ENCODE measurements at places on chromosomes 6 and 20.

GRCh38 chr6:2266031-2266795, 20.8 kb upstream of the GMDS start:
- DNase-seq, result no peak
- no peak overlapping the region for H3K4me3 ChIP-seq
- H3K36me3 ChIP-seq, result no peaks in the 10 kb centered on the region
- no peaks in the 10 kb centered on the region for H3K27me3 ChIP-seq
- H3K27ac ChIP-seq, result no peak overlapping the region

DNA sequence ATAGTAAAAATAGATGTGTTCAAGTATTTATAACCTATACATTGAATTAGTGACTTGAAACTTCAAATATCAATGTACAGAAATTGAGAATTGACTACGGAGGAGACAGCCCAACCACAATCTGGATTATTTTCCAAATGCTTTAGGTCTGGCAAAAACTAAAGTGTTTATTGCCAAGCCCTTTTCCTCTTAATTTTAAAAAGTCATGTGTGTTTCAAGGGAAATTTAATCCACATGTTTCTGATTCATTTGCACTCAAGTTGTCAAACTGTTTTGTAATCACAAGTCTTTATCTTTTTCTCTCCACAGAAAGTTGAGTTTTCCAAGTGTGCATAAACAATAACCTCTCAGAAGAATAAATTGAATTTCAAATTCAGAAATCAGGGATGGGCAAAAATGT, 350.8 kb upstream of the RSPO3 start:
- no peak overlapping the region for H3K27ac ChIP-seq
- DNase-seq, result no peak
- H3K27me3 ChIP-seq, result no peaks in the 10 kb centered on the region
- H3K36me3 ChIP-seq, result no peaks in the 10 kb centered on the region

DNA sequence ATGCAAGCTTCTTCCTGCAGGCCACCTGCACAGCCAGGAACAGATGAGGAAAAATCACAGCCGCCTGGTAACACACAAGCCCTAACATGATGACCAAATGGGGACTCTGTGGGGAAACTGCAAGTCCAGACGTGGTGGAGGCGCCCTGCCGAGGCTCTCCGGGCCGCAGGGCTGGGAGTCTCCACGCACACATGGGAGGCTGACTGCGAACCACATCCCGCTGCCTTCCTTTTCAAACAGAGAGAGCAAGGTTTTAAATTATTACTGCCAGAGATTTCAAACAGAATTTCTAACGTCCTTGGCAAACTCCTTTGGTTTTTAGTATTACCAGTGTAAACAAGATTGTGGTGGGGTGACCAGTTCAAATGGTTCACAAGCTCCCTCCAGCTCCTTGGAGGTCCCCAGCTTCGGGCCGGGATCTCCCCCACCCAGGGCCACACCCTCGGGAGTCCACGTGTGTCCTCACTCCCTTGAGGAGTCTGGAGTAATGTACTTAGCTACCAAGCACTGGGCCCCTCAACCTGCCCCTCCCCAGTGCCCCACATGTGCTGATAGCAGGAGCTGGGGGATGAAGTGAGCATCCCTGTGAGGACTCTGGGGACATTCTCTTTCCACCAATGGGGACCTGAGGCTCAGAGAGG, 252.7 kb downstream of the TAF4 start:
- no peak overlapping the region for H3K27ac ChIP-seq
- H3K4me1 ChIP-seq, result peaks cover 7% of the 10 kb centered on the region
- no peak overlapping the region for H3K4me3 ChIP-seq

DNA sequence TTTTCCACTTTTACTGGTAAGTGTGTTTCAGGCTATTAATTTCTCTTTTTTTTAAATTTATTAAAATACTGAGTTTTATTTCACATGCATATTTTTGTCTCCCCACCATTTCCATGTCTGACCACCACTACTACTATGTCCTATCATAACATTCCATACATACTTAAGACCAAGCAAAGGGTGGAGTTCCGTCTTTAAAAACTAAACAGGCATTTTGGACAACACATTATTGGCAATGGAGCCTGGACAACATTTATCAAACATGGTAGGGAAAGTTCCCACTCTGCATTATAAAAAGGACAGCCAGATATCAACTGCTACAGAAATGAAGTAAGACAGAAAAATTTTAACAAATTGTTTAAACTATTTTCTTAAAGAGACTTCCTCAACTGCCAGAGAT, 91.9 kb downstream of the LMBRD1 start:
- no peak for DNase-seq
- H3K4me3 ChIP-seq, result no peak overlapping the region
- H3K4me1 ChIP-seq, result no peaks in the 10 kb centered on the region
- peaks cover 8% of the 10 kb centered on the region for H3K36me3 ChIP-seq
- H3K27me3 ChIP-seq, result no peaks in the 10 kb centered on the region

- H3K4me1 ChIP-seq, result peaks cover 6% of the 10 kb centered on the region
- H3K4me3 ChIP-seq, result no peak overlapping the region
- no peak overlapping the region for H3K27ac ChIP-seq
- H3K36me3 ChIP-seq, result peaks cover 44% of the 10 kb centered on the region
Observed at GRCh38 chr6:99434702-99435530, 9.8 kb upstream of the PNISR start.

DNA sequence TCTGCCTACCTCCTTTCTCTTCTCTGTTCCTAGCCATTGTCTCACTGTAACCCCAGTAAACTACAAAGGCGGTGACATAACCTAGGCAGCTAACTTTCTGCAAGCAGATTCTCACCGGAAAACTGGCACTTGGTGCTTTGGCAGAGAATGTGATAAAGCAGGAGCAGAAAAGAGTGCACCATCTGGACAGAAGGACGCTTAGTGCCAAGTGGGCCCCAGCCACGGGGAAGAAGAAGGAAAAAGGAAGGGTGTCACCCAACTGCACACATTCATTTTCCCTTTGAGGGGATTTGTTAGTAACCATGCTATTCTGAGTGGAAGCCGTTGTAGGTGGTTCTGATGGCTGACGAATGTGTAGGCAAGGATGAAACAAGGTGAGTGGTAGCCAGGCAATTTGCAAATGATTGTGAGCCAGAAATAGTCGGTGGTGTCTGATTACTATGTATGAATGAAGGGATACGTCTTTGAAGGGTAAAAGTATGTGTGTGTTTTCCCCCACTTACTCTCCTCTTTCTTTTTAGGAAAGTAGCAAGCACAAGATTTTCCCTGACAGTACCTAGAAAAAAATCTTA, 148.3 kb upstream of the STXBP5 start:
- no peak for DNase-seq
- H3K27me3 ChIP-seq, result 0 out of 2 replicates have a peak, but pooled peaks cover 3% of the 10 kb centered on the region
- H3K4me3 ChIP-seq, result no peak overlapping the region
- peaks cover 5% of the 10 kb centered on the region for H3K4me1 ChIP-seq
- no peak overlapping the region for H3K27ac ChIP-seq

DNA sequence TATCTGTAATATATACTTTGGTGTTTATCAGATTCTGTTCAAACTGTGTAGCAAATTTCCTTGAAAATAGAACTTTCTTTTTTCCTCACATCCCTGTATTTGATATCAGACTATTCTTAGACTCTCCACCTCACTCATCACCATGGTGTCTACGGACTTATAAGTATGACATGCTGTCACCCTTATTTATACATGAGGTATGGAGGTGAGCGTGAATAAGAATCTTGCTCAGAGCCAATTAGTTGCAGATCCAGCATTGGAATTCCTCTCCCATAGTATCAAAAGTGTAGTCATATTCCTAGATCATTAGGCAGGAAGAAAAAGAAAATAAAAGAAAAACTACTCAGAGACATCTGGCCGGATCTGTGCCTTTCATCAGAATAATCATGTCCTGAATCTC, 43.0 kb downstream of the TPD52L1 start:
- no peaks in the 10 kb centered on the region for H3K27me3 ChIP-seq
- H3K27ac ChIP-seq, result no peak overlapping the region
- no peaks in the 10 kb centered on the region for H3K36me3 ChIP-seq
- no peak overlapping the region for H3K4me3 ChIP-seq
- H3K4me1 ChIP-seq, result no peaks in the 10 kb centered on the region

DNA sequence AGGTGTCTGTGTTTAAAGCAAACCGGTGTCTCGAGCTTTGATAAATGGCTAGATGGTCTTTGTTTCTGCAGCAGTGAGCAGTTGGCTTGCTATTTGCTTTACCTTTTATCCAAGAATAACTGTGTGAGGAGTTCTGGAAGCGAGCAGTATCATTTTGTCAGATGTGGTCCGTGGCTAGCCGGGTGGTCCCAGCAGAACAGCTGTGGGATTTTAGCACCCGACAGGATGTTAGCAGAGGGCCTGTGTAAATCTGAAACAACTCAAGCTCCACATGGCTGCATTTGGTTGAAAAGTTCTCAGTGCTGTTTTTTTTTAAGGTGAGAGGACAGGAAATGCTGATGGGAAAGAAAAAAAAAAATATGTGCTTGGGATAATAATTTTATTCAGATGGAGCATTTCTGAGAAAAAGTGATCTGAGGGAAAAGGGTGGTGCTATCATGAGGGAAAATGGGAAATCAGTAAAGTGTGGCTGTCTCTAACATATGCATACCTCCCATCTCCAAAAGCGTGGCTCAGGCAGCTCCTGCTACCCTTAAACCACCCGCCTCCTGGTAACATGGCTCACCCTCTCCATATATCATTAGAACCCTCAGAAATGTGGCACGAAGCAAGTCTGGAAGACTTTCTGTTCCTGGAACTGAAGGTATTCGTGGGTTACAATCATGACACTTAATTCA, 215.4 kb downstream of the TSHZ2 start:
- H3K4me1 ChIP-seq, result no peaks in the 10 kb centered on the region
- H3K4me3 ChIP-seq, result no peak overlapping the region

DNA sequence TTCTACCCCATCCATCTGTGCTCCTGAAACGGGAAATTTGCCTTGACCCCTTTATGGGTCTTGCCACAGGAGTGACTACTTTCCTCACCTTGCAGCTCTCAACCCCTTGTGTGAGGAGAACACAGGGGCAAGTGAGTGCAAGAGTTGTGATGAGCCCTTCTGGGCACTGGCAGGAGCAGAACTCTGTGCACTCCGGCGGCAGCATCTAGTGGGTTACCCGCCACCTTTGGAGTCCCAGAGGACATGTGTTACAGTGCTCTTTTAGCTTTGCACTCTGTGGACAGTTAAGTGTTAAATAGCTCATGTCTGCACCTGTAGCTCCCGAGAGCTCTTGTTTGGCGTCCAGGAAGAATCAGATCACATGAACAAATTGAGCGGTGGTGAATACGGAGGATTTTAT, 940.2 kb downstream of the GRIK2 start:
- H3K27me3 ChIP-seq, result no peaks in the 10 kb centered on the region
- no peaks in the 10 kb centered on the region for H3K4me1 ChIP-seq
- no peak for DNase-seq
- H3K27ac ChIP-seq, result no peak overlapping the region
- no peak overlapping the region for H3K4me3 ChIP-seq

- H3K4me3 ChIP-seq, result no peak overlapping the region
- H3K27ac ChIP-seq, result no peak overlapping the region
- no peak for DNase-seq
- peaks cover 2% of the 10 kb centered on the region for H3K36me3 ChIP-seq
- no peaks in the 10 kb centered on the region for H3K4me1 ChIP-seq
Observed at GRCh38 chr6:151101816-151102694, 137.7 kb upstream of the AKAP12 start.

DNA sequence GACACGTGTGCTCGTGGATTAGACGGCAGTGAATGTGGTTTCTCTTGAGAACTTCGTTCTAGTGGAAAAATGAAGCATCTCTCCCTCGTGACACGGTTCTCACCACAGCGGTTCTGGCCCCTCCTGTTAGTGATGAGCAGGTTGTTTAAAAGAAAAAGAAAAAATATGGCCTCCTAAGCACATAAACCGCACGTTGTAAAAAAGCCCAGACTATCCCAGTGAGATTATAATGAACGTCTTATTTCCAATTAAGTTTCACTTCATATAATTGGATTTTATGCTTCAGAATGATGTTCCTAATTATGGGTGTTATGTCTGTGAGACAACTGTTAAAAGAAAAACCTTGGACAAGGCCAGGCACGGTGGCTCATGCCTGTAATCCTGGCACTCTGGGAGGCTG, 74.5 kb upstream of the FRMD1 start:
- no peak overlapping the region for H3K27ac ChIP-seq

DNA sequence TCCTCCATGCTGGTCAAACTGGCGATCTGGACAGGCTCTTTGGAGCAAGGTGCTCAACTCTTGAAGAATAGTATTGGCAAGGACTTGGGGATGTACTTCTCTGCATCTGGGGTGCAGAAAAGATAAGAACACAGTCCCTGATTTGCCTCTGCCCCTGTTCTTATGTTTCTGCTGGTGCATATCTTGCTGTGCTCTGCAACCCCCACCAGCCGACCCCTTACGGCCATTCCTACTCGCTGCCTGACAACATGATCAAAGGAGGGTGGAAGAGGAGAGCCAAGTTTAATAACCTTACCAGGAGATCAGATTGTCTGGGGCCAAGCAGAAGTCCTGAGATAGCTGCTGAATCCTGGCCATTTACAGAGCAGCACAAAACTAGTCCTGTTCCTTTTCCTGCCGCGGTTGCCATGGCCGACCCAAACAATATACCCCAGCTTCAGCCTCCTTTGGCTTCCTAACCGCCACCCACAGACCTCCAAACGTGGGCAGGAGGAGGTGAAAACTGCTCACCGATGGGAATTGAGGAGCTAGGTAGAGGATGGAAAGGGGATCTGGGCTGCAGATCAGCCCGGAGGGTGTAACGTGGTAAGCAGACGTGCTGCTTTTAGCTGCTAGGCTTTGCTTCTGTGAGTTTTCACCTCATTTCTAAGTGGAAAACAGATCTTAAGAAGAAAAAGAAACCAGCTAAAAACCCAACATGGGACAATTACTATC, 60.9 kb downstream of the ATXN1 start:
- no peak overlapping the region for H3K27ac ChIP-seq
- H3K27me3 ChIP-seq, result no peaks in the 10 kb centered on the region
- H3K4me1 ChIP-seq, result no peaks in the 10 kb centered on the region

Data from Karpas-422 (cell line).